ENCODE measurements at places on chromosomes 7 and 10. TPM values are rescaled to one million over a fixed set of nuclear protein-coding genes. Genes with fewer than 3 reads are reported as not detected.

GRCh38 chr7:46763344-46763743 lies 818.6 kb downstream of the TNS3 start:
- DNase-seq: no peak

DNA sequence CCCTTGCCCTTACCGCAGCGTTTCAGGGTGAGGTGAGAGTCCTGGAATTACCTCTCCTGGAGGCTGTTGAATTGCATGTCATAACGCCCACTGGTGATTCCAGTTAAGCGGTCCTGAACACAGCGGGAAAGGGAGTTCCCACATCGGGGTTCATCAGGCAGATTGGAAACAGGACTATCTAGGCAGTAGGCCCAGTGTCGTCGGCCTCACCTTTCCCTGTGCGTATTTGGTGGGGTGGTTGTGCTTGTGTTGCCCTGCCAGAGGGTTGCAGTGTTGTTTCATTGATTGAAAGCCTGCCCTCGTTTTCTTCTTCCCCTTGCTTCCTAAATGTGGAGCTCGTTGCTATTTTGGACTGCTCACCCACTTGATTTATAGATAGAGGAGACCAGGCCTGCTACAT lies 10.6 kb upstream of the SUN1 start:
- DNase-seq: no peak

GRCh38 chr10:72779874-72780273 lies 87.9 kb downstream of the MCU start:
- DNase-seq: no peak

DNA sequence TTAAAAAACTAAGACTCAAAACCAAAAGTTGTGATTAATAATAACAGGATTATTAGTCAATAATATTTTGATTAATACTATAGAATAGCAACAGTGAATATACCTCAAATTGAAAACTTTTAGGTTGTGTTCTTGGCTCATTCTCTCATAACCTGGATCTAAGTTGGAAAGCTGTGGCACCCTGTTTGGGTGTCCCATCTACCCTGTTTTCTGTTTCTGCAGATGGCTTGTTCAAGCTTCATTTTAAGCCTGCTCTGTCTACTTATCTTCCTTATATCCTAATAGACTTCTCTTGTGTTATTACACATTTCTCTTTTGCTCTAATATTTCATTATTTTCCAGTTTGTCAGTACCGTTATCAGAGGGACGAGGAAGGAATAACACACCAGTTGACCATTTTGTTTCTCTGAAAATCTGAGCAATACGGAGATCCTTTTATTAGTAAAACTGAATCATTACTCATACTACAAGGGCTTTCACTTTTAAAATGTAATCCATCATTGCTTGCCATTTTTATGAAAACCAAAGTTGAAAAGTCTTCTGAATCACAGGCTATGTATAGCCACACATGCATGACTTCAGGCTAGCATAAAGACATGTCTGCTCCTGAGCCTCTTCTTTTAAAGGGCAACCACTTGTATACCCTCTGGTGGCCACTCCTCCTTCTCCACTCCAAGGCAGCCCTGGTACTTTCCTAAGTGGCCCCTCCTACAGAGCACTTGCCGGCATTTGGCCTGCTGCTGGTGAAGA lies 22.3 kb downstream of the COX15 start:
- DNase-seq: no peak

DNA sequence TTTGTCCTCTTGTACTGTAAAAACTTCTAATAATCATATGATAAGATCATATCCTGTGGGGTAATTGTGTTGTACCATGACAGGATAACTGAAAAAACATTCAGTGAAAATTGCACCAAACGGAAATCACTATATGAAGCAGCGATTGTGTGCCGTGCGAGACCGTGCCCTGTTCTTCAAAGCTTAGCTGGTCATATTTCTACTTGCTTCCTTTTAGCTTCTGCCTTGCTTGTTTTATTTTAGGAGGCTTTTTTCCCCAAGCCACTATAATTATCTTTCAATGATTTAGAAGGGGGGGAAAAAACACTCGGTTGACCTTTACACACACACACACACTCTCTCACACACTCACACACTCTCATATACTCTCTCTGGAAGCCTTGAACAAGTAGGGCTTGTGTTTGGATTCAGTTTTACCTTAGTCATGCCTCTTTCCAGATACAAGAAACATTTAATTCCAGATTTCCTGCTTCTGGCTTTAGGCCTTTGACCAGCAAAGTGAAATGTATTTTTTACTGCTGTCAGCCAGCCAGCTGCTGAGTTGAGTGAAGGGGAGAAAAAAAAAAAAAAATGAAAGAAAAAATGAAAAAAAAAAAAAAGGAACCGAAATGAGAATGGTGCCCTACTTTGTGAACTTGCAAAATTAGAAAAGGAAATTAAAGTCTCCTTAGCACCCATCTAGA lies 181.4 kb downstream of the ARID5B start:
- peak; percentile 56 for DNase-seq

DNA sequence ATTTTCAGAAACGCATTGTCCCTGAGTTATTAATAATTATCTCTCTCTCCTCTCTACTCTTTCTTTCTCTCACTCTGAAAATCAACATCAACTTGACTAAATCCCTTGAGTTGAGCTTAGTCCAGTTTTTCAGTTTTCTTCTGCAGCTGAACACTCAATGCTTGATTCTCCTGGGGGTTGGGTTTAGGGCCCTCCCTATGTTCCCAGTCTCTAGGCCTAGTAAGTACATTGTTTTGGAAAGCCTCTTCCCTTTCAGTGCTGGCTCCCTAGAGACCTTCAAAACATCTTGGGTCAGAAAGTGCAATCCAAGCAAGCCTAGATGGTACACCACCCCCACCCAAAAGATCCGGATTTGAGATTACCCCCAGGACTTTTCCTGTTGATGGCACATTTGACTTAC lies 488.5 kb downstream of the LRMDA start:
- no peak for DNase-seq

DNA sequence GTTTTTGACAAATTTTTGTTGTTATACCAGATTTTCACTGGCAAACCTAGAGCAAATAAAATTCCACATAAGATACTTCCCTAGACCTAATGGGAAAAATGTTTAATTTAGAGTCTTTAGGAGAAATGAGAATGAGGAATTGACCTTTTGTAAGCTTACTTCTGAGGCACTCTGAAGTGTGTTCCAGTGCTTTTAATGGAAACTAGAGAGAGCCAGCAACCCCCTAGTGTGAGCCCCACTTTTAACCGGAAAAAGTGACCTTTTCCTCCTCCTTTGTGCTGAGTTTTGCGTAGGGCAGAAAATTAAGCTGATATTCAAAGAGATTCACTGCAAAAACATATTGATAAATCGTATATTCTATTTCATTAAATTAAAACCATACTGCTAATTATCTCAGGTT lies 5.2 kb downstream of the IKZF1 start:
- no peak for DNase-seq

- DNase-seq: peak; percentile 85
These were observed 50.5 kb upstream of the FOXK1 start for GRCh38 chr7:4631380-4632179.

- no peak for DNase-seq
These were observed 111.1 kb downstream of the ELMO1 start for GRCh38 chr7:37337522-37337921.

- no peak for DNase-seq
These were observed 170.7 kb upstream of the PPP2R2D start for GRCh38 chr10:131729938-131730660.

DNA sequence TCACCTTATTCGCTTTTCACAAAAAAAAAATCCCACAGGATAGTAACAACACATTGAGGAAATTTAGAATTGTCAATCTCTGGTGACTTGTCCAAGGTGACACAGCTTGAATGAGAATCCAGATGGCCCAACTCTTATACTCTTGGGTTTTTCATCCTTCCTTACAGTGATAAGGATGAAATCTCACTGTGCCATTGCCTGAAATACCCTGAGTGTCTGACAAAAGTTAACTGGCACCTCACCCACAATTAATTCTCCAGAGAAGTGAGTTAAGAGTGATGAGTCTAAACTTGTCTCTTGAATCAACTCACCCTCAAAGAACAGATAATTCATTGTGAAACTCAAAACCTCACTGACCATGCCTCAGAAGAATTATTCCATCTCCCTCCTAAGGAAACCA lies 18.9 kb downstream of the CHRM2 start:
- no peak for DNase-seq

DNA sequence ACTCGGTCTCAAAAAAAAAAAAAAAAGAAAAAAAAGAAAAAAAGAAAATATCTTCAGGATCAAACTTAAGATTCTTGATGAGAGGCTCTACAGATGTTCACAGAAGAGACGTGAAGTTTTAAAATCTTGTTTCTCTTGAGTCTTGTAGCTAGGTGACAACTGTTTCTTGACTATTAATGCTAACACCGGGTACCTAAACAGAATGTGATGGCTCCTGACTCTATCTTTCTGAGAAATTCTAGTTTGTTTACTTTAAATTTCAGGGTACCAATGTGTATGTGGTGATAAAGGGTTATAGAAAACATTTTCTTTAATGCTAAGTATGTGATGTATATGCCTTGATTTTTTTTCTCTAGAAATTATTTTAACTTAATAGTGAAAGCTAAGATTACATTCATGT lies 61.0 kb downstream of the DAGLB start:
- DNase-seq: no peak

DNA sequence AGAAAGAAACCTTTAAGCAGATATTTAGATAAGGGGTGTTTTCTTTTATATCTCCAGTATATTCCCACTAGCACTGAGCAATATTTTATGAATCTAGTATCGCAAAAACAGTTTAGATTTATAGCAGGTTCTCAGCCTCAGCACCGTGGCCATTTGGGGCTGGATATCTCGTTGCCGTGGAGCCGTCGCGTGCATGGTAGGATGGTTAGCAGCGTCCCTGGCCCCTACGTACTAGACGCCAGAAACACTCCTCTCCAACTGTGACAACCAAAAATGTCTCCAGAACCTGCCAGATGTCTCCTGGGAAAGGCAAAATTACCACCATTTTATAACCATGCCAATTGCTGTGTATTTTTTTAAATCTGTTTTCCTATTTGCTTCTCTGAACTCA lies 172.9 kb downstream of the CACNB2 start:
- no peak for DNase-seq

GRCh38 chr10:74329873-74330272 lies 178.9 kb downstream of the ADK start:
- DNase-seq: no peak

DNA sequence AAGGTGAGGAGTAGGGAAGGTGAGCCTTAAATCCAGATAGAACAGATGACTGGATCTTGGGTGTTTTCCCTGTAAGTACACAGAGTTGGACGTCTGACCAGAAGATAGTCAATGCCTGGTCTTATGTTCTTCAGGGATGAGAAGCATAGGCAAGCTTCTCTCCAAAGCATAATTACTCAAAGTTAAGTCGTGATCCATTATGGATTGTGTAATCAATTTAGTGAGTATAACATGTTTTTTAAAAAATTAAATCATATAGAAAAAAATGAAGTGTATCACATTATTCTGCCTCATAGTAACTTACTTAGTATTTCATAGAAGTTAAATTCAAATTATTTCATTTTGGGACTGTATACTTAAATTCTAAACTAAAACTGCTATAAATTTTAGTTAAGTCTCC lies 39.7 kb downstream of the KDM7A start:
- no peak for DNase-seq

GRCh38 chr7:150686030-150686631 lies 625 bp downstream of the GIMAP2 start:
- no peak for DNase-seq

- no peak for DNase-seq
These were observed 496.5 kb upstream of the MKI67 start for GRCh38 chr10:128622706-128623105.

DNA sequence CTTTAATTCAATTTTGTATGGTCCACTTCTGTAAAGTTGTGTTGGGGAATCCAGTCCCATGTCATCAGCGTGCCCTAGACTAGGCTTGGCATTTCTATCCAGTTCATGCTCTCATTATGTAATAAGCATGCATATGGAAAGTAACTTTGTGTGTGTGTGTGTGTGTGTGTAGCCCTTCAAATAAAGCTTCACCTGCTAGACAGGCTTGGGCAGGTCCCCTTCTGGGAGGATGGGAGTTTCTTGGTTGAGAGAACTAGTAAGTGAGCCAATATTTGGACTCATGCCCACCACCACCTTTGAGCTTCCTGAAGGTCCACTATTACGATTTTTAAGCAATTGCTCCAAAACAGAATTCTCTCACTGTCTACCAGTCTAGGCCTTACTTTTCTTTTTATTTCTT lies 6.9 kb downstream of the BZW2 start:
- peak; percentile 32 for DNase-seq

GRCh38 chr7:75567948-75568595 lies 76.0 kb downstream of the SPDYE5 start:
- DNase-seq: no peak

DNA sequence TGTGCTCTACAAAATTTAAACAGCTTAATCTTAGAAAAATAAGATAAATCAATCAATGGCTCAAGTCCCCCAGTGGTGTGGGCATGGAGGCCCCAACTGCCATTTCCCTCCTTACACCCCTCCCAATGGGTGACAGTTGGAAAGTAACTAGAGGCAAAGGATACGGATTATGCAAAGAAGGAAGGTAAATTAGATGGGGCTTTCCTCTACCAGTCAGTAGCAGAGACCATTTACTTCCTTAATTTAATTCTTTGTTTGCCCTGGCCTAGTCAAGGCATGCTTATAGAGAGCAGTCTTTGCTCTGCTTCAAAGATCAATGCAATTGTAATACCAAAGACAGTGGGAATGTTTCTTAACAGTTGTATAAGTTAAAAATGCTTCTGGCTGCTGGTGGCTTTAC lies 63.3 kb upstream of the PAPSS2 start:
- DNase-seq: no peak

- DNase-seq: no peak
These were observed 3.7 kb downstream of the ZNF680 start for GRCh38 chr7:64559206-64559605.

GRCh38 chr7:33849004-33849403 lies 56.3 kb upstream of the BMPER start:
- no peak for DNase-seq

DNA sequence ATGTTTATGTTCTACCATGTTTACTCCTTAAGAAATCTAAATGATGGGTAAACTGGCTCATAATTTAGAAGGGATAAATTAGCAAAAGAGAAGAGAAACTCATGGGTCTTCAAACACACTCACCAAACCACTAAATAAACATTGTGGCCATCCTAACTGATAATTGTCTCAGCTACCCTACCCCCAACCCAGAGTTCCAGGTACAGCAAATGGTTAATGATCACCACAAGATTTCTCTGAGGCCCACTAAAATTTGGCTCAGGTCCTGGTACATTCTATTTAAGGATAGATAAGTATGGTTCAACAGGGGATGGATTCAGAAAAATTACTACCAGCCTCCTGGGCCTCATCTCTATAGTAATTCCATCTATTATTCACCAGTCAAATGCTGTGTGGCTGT lies 21.4 kb downstream of the SLC25A13 start:
- DNase-seq: no peak

Gene MCM10
- 9.1 TPM for total RNA-seq

Gene AKR1C3
- total RNA-seq: 47.1 TPM

Gene NUTM2E
- not detected for total RNA-seq

Gene FXYD4
- 1.0 TPM for total RNA-seq

Gene BCAP29
- 79.3 TPM for total RNA-seq

Gene CYP3A5
- 6.0 TPM for total RNA-seq

Gene SEMA3A
- total RNA-seq: 6.1 TPM

Data from left lung (tissue), 14 donors.